ENCODE measurements at places on chromosomes 11 and 22.
A peak's percentile ranks its signal among the peaks of the same experiment; 100 is the strongest.

DNA sequence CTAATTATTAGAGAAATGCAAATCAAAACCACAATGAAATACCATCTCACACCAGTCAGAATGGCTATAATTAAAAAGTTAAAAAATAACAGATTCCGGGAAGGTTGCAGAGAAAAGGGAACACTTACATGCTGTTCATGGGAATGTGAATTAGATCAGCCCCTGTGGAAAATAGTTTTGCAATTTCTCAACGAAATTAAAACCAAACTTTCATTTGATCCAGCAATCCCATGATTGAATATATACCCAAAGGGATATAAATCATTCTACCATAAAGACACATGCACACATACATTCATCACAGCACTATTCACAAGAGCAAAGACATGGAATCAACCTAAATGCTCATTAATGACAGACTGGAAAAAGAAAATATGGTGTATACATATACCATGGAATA lies 32.5 kb downstream of the NOX4 start:
- DNase-seq, result no peak
- H3K27me3 ChIP-seq, result no peaks in the 10 kb centered on the region
- H3K4me1 ChIP-seq, result peaks cover 6% of the 10 kb centered on the region
- no peak overlapping the region for H3K27ac ChIP-seq

- no peak overlapping the region for H3K27ac ChIP-seq
Observed at GRCh38 chr11:119470317-119471291, 47.6 kb upstream of the THY1 start.

- peaks cover 54% of the 10 kb centered on the region for H3K4me1 ChIP-seq
- peaks cover 50% of the 10 kb centered on the region for H3K36me3 ChIP-seq
- H3K27ac ChIP-seq, result peak overlapping the region; percentile 96
- peak overlapping the region; percentile 92 for H3K4me3 ChIP-seq
Observed at GRCh38 chr22:30290342-30291057, 1.2 kb upstream of the CASTOR1 start.

GRCh38 chr11:69007975-69008381 lies 5.1 kb downstream of the MRGPRF start:
- peaks cover 50% of the 10 kb centered on the region for H3K27me3 ChIP-seq
- H3K4me3 ChIP-seq, result no peak overlapping the region
- no peak for DNase-seq
- peaks cover 52% of the 10 kb centered on the region for H3K4me1 ChIP-seq

DNA sequence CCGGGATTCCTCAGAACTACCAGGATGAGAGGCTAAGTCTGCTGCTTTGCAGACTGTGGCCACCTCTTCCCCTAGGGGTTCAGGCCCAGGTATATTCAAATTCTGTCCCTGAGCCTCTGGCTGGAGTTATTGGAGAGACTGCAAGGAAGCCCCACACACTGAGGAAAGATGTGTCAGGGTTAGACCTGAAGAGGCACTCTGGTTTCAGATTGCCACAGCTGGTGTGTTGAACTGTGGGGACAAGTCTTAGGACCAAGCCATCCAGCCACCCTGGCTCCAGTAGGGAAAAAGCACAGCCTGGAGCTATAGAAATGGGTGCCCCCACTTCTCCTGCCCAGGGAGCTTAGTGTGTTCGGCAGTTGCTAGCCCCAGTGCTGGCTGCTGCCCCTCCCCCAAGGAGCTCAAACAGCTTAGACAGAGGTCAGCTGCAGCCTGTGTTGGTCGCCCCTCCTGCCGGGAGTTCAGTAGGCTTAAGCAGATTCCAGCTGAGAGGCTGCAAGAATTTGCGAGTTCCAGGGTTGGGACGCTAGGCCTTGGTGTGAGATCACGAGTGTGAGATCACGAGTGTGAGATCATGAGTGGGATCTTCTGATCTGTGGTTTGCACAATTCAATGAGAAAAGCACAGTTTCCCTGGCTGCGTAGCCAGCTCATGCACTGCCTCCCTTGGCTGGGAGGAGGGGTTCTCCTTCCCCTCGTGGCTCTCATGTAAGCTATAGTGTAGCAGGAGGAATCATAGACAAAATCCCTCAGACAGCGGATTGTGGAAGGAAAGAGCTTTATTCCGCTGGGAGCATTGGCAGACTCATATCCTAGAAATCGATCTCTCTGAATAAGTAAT lies 552.1 kb upstream of the CHORDC1 start:
- H3K4me3 ChIP-seq, result no peak overlapping the region
- H3K36me3 ChIP-seq, result no peaks in the 10 kb centered on the region
- no peaks in the 10 kb centered on the region for H3K27me3 ChIP-seq

DNA sequence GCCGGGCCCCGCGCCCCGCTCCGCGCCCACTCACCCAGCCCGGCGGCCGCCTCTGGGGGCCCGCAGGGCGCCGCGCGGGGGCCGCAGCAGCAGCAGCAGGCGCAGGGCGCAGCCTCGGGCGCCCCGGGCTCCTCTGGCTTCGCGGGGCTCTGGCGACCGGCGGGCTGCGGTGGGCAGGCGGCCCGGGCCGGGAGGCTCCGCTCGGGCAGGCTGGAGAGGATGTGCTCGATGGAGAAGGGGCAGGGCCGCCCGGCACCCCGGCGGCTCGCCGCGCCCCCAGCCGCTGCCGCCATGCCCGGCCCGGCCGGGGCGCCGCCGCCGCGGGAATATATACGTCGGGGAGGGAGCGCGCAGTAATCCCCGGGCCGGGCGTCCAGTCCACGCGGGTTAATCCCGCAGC lies at the start of gene GSC2:
GSC2 (minus strand) TSS at position 302 of the 400 bp plus-strand sequence; CDS start at position 293, 9 bp downstream.
- peak within 1 kb of the TSS; percentile 50 for H3K4me3 ChIP-seq
- H3K27ac ChIP-seq, result no peak within 1 kb of the TSS
- DNase-seq, result no peak
- H3K4me1 ChIP-seq, result peaks cover 11% of the 10 kb centered on the region
- no peaks in the 10 kb centered on the region for H3K36me3 ChIP-seq
- H3K27me3 ChIP-seq, result peaks cover 77% of the 10 kb centered on the region

DNA sequence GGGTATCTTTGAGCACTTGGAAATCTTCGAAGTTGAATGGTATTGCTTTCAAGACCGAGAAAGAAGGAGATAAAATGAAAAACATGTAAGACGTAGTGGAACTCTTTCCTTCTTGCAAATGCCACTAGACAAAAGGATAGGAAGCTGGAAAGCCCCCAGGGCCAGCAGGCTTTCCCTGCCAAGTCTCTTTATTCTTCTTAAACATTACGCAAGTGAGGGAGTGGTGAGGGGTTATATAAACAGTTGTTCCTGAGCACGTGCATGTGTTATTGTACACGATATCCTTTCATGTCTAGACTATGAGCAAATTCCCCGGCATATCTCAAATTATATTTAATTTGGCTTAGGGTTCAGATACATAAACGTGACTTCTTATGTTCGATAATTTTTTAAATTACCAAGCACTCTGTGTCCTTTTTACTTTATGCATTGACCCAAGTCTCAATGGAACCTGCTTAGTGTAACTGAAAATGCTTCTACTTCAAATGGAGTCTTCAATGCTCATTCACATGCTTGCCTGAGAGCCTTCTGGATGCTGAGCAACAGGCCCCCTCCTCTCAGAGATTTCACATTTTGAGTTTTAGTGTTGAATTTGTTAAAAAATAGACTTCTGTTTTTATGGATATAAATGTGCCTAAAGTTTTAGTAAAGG lies 59.0 kb downstream of the PPP2R1B start:
- H3K4me1 ChIP-seq, result peaks cover 22% of the 10 kb centered on the region
- H3K4me3 ChIP-seq, result no peak overlapping the region
- H3K27ac ChIP-seq, result peak overlapping the region; percentile 47
- DNase-seq, result peak; percentile 53
- H3K36me3 ChIP-seq, result peaks cover 74% of the 10 kb centered on the region
- no peaks in the 10 kb centered on the region for H3K27me3 ChIP-seq

- DNase-seq, result no peak
- no peak overlapping the region for H3K27ac ChIP-seq
- no peak overlapping the region for H3K4me3 ChIP-seq
- H3K36me3 ChIP-seq, result no peaks in the 10 kb centered on the region
- H3K27me3 ChIP-seq, result no peaks in the 10 kb centered on the region
- no peaks in the 10 kb centered on the region for H3K4me1 ChIP-seq
Observed at GRCh38 chr11:100602716-100603115, 84.4 kb upstream of the ARHGAP42 start.

GRCh38 chr11:122226810-122227379 lies 110.9 kb upstream of the BLID start:
- H3K27me3 ChIP-seq, result no peaks in the 10 kb centered on the region
- peaks cover 21% of the 10 kb centered on the region for H3K4me1 ChIP-seq
- no peak overlapping the region for H3K4me3 ChIP-seq
- no peak overlapping the region for H3K27ac ChIP-seq
- no peaks in the 10 kb centered on the region for H3K36me3 ChIP-seq
- no peak for DNase-seq

- H3K36me3 ChIP-seq, result peaks cover 14% of the 10 kb centered on the region
- peak overlapping the region; percentile 100 for H3K27ac ChIP-seq
Observed at GRCh38 chr22:31944700-31945442, 536 bp downstream of the YWHAH start.

- H3K36me3 ChIP-seq, result no peaks in the 10 kb centered on the region
- no peak for DNase-seq
- H3K27ac ChIP-seq, result no peak overlapping the region
- H3K4me3 ChIP-seq, result no peak overlapping the region
Observed at GRCh38 chr11:50037251-50037650, 4.6 kb downstream of the OR4C45 start.

DNA sequence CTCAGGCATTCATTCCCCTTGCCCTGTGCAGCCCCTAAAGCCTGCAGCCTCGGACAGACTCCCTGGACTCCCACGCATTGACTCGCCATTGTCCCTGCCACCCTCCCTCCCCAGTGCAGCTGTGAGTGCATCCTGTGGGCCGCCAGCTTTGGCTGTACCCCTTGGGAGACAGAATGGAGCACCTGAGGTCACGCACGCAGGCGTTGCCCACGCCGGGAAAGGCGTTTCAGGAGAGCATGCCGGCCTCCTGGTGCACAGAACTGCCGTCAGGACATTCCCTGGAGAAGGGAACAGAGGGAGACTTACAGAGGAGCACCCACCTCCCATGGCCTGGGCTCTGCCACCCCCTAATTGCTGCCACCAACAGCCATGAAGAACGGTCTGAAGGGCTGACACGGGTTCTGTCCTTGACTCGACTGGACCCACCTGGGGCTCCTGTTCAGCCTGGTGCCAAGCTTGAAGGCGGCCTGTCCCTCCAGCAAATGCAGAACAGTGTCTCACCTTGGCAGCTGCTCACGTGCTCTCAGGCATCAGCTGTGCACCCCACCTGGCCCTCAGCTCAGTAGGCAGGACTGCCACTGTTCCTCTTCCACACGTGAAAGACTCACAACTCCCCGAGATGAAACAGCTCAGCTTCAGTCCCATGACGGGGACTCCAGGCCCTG lies 503.8 kb downstream of the BRD1 start:
- DNase-seq, result no peak
- H3K36me3 ChIP-seq, result no peaks in the 10 kb centered on the region
- no peak overlapping the region for H3K27ac ChIP-seq
- no peak overlapping the region for H3K4me3 ChIP-seq

DNA sequence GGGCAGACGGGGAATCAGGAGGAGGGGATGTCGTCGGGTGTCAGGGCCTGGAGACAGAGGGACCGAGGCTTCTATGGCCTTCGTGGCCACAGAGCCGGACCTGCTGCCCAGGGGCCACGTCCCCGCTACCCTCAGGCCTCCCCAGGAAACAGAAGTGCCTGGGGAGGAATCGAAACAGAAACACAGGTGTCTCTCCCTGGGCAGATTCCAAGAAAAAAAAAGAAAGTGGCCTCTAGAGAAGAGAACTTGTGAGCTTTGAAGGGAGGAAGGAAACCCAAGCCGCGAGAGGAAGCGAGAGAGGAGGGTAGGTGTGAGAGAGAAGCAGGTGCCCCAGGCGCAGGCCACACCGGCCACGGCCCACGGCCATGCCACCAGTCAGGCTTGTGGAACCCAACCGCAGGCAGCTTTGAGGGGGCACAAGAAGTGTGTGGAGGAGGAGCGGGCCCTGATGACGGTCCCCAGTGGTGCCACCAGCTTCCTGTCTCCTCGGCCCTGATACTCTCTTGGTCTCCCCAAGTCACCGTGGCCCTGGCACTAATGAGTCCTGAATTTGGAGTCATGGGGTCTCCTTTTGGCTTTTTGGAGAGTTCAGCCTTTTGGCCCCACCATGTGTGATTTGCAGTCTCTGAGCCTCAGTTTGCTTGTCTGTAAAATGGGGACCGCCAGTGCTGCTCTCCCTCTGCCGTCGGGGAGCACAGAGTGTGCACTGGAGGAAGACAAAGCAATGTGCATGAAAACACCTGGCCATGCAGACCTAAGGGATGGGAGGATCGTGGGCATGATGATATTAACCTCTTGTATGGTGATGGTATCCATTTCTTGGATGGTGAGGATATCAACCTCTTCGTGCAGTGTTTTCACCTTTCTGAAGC lies 25.2 kb downstream of the LIF start:
- peaks cover 99% of the 10 kb centered on the region for H3K27me3 ChIP-seq
- no peak for DNase-seq
- H3K36me3 ChIP-seq, result no peaks in the 10 kb centered on the region
- no peaks in the 10 kb centered on the region for H3K4me1 ChIP-seq

DNA sequence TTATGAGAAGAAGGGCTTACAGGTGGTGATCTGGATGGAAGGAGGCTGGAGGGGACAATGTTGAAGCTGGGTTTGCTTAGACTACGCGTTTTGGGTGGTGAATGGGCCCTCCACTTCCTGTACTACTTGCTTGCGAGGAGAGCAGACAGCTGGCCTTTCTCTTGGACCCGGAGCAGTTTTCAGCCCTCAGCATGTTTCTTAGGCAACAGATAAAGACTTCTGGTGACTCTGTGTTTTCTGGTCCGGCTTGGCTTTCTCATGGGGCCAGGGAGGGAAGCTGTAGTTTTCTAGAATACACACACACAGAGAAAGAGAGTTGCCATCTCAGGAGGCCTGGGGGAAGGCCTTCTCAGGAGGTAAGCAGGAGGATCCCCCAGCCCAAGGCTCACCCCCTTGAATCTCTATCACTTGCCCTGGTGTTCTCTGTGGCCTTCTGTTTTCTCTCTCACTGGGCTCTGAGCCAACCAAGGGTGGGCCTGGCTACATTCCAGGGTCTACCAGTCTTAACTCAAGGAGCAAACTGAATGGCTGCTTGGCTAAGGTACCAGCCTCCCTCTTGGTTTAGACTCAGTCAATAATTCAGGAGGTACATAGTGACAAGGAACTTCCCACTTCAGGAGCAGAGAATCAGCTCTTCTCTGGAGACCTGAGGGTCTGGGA lies 2.4 kb downstream of the CCS start:
- peaks cover 45% of the 10 kb centered on the region for H3K4me1 ChIP-seq
- DNase-seq, result peak; percentile 62
- H3K36me3 ChIP-seq, result peaks cover 16% of the 10 kb centered on the region
- H3K27me3 ChIP-seq, result no peaks in the 10 kb centered on the region
- H3K27ac ChIP-seq, result peak overlapping the region; percentile 67
